ENCODE measurements at places on chromosomes 16 and 17.

DNA sequence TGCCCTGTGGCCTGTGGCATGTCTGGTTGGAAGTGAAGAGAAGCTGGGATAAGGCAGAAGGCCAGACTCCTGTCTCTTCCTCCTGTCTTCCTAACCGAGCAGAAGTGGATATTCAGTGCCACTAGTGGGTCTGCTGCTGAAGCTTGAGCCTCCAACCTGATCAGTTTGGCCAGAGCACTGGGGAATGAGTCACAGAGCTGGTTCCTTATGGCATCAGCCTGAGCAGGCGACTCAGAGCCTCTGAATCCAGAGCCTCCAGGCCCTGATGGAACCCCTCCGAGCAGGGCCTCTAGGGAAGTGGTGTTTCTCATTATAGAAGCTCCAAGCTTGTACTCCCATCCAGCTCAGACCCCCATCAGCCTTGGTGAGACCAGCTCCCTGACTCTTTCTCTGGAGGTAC, 2.0 kb downstream of the WSCD1 start:
- DNase-seq, result no peak

GRCh38 chr17:46874906-46875305, 23.5 kb downstream of the WNT9B start:
- no peak for DNase-seq

DNA sequence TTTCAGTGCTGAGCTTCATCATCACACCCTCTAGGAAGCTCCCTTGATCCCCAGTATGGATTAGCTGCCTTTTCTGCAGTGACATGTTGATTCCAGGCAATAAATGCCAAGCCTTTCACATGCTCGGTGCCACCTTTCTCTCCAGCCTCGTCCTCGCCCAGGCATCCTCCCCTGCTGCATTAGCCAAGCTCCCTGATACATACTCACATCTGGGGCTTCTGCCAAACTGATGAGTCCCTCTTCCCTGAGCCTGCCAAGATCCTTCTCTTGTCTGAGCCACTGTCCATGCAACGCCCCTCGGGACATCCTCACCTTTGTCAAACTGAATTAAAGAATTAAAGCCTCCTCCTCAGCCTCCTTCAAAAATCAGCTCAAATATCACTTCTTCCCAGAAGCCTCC, 538.5 kb upstream of the CDH11 start:
- no peak for DNase-seq

DNA sequence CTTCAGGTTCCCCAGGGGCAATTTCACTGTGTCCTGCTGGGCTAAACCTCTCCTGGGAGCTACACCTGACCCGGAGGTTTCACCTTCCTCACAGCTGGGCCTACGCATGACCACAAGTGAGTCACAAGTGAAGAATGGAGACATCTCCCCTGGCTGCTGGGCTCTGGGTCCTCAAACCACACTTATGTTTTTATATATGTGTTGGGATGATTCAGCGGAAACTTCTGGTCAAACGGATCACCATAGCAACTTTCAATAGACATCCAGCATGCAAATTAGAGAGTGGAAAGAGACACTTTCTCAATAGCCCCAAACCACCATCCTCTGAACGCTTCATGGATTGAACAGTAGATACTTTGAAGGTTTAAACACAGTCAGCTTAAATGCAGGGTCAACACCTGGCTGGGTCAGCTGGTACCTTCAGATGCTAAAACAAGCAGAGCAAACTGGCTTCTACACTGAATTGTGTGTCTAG, 28.0 kb upstream of the MAF start:
- DNase-seq, result no peak

- DNase-seq, result no peak
Measured at GRCh38 chr16:89656435-89657121, 930 bp downstream of the CHMP1A start.

DNA sequence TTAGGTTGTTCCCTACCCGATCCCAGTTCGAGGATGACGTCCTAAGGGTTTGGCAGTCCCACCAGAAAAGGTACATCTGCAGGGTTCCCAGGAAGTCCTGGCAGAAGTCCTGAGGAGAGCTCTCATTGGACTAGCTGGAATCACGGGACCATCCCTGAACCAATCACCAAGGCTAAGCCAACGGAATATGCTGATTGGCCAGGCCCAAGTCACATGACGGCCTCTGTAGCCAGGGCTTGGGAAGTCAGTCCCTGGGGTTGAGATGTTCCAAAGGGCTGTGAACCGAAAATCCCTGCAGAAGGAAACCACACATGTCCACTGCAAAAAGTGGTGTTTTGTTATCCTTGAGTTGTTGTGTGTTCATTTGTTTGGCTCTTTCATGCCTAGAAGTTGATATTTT, 68.2 kb upstream of the ZNF423 start:
- no peak for DNase-seq

GRCh38 chr16:82832821-82833220, 206.1 kb downstream of the CDH13 start:
- DNase-seq, result no peak

GRCh38 chr17:33657181-33657580, 364.1 kb upstream of the ASIC2 start:
- DNase-seq, result peak; percentile 81

GRCh38 chr17:17420082-17420481, 56.7 kb upstream of the MED9 start:
- no peak for DNase-seq

GRCh38 chr17:6815775-6816174, 15.8 kb downstream of the TEKT1 start:
- DNase-seq, result no peak

- DNase-seq, result no peak
Measured at GRCh38 chr17:8741771-8742170, 2.9 kb downstream of the CCDC42 start.

DNA sequence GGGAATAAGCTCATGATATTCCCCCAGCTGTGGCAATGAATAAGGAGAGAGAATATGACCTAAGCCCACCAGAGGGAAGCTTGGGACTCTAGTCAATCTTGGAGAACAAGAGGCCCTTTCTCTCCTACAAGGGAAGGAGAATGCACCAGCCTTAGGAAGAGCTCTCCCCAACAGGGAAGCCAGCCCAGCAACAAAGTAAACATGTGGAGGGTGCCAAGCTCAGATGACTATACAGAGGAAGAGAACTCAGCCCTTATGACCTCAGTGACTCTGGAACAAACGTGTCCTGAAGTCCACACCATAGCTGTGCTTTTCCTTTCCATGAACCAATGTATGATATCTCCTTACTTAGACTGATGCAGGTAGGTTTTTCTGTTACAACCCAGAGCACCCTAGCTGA, 219.7 kb downstream of the GSG1L start:
- DNase-seq, result no peak

Measured in eye (tissue), 1 donor.